ENCODE measurements at places on chromosomes 16 and 17.
A peak's percentile ranks its signal among the peaks of the same experiment; 100 is the strongest.

- DNase-seq, result no peak
These were observed 100.2 kb downstream of the KATNIP start for GRCh38 chr16:27650073-27650701.

DNA sequence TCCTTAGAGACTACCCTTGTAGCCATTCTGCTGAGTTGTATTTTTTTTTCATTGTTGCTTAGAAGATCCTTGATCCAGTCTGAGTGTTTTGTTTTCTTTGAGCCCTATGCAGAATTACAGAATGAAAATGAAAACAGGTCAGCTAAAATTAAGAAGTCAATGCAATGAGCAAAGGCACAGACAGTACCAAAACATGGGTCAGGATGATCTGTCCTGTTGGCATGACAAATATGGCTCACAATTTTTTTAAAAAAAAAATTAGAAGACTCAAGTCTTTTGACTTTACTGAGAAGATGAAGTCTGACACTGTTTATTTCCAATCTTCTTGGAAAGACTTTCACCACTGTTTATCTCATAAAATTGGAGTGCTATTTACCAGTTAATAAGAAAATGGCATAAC is 32.4 kb downstream of the KCNJ16 start:
- DNase-seq, result no peak

DNA sequence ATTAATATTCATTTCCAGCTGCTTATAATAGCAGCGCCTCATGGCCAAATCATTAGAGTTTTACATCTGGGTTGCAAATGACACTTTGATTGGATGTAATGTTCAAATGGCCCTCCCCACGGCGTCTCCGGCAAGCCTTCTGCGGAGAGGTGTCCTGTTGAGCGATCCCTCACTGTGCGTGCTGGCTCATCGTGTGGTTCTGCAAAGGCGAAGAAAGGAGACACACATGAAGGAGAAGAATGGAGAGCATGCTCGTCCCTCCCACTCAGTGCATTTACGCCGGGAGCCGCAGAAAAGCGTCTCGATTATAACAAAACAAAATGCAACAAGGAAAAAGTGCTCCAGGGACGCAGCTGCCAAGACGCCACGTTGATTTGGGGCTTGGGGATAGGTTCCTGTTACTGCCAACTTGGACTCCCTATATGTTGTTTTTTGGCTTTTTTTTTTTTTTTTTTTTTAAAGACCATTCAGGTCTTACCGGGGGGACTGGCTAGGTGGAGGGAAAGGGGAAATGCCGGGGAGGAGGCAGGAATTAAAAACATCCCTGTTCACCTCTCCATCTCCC is 117.6 kb downstream of the C16orf78 start:
- DNase-seq, result no peak

DNA sequence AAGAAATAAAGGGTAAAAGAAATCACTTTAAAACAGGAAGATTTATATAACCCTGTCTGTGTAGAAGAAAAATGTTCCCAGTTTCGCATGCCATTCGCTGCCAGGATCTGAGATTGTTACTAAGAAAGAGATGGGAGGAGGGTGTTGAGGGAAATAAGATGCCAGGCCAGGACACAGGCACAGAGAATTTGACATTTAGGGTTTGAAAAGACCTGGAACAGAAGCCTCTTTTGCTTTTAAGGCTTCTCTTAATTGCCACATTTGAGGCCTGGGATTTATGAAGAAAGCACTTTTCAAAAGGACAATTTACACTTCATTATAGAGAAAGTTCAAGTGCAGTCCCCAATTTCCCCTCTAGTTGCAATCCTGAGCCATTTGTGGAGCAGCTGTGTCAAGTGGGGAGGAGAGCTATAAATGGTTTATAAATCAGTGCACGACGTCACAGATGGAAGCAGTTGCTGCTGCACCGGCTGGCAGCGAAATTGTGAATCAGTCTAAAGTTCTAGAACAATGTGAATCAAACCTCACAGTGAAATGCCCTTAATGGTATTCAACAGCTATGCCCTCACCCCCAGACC is 26.5 kb upstream of the C16orf87 start:
- peak; percentile 87 for DNase-seq

DNA sequence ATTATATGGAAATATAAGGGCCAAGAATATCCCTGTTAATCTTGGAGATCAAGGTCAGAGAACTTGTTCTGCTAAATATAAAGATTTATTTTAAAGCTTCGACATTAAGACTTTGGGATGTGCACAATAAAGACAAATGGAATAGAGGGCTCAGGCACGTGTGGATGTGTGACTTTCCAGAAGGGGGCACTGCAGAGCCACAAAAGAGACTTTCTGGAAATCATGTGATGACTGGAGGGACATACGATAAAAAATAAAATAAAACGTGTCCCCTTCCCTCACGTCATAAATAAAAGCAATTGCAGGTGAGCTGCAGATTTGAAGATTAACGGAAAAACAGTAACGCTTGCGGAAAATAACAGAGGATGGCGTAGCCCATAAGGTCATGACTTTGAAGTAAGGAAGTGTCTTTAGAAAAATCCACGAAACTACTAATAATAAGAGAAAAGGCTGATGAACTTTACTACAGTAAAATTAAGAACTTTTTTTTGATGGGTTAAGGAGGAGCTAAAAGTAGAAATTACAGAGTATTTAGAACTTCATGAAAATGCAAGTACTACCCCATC is 9.4 kb upstream of the ENGASE start:
- no peak for DNase-seq

- no peak for DNase-seq
These were observed 1.8 kb downstream of the KRT23 start for GRCh38 chr17:40935624-40936023.

DNA sequence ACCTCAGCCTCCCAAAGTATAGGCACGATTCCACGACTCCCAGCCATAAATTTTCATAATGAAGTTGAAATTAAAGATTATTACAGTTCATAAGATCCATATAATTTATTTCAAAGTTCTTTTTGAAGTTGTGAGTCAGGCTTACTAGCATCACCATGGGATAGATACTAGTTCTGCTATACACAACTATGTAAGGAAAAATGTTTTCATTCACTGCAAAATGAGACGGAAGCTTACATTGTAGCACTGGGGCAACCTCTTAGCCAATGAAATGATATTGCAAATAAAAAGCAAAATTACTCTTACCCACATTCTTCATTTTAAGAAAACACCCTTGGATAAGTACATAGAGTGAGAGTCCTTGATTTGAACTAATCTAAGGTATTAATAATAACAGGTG is 18.8 kb upstream of the MARCHF10 start:
- no peak for DNase-seq

GRCh38 chr17:45147581-45148182 is 593 bp upstream of the HEXIM1 start:
- DNase-seq, result peak; percentile 91

DNA sequence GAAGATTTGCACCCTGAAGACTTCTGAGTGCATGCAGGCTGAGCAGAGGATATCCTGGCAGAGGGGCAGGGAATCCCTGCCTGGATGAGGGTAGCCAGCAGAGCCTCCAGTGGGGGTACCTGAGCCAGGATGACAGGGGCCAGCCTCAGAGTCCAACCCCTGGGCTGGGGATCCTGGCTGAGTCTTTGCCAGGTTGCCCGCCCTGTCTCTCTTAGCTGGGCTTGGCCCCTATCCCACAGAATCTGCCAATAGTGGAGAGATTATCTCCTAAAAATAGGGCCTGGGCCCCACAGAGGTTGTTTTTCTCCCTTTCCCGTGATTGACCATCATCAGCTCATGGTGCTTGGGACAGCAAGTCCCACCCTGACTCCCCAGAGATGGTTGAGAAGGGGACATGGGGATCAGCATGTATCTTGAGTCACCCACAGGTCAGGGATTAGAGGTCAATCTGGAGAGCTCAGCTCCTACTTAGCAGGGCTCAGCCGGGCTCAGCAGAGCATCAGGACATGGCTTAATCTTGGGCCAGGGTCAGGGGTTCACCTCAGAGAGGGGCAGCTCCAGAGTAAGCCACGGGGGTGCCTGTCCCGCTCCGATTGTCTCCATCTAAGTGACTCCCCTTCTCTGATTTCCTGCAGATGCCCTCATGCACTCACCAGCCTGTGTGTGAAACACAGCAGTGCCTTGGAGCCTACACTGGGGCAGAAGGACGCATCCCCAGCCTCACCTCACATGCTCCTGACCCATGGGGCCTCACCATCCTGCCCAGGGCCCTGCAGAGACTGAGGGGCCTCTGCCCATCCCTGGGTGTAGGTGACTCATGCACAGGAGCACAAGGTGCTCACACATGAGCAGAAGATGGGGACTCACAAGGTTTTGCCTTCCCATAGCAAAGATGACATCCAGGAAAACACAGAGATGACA is 11.5 kb downstream of the CDH16 start:
- no peak for DNase-seq

DNA sequence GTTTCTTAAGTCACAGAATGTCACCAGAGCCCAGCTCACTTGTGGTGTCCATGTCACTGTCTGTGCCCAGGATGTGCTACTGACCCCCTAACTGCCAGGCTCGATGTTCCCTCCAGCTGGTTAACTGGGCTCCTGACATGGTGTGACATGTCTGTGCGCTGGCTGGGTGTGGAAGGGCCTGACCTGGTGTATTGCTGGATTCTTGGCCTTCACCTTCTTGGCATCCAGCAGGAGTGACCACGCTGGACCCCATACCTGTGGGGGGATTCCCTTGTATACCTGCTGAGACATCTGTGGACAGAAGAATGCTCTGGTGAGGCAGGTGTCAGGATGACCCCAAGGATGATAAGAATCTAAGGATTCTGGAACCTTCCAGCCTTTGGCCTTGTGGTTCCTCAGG is 1690.1 kb downstream of the TP53TG3F start:
- no peak for DNase-seq

GRCh38 chr16:11175106-11175786 is 80.8 kb downstream of the SOCS1 start:
- DNase-seq, result no peak

- no peak for DNase-seq
These were observed 89.6 kb downstream of the CDC27 start for GRCh38 chr17:47099451-47099986.

DNA sequence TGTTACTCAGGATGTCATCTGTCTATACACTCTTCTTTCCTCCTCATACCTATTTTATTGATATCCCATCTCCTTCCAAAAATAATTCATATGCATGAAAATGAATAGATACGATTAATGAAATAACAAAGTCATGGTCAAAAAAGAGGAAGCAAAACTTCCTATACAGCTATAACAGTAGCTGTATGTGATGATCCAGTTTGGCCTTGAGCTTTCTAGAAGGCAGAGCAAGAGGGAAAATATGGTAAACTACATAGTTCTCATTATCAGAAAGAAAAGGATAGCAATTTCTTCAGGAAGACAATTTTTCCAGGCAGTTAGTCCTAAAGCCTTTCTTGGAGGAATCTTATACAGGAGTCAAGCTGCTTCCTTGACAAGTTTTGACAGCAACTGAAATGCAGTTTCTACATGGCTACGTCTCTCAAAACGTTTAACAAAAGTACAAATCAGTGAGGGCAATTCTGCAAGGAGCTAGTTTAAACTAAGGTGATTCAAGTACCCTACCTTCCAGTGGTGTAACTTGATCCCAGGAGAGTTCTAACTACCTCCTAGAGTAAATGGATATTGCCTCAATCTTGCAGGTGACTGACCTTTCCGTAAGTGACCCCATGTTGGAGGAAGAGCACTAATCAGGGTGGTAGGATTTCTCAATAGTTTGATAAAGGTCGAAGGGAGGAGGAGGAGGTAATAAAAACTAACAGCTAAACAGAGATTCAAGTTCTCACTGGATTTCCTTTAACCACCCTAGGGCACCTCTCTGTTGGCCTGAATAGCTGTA is 1.0 kb downstream of the SPAG5 start:
- no peak for DNase-seq

DNA sequence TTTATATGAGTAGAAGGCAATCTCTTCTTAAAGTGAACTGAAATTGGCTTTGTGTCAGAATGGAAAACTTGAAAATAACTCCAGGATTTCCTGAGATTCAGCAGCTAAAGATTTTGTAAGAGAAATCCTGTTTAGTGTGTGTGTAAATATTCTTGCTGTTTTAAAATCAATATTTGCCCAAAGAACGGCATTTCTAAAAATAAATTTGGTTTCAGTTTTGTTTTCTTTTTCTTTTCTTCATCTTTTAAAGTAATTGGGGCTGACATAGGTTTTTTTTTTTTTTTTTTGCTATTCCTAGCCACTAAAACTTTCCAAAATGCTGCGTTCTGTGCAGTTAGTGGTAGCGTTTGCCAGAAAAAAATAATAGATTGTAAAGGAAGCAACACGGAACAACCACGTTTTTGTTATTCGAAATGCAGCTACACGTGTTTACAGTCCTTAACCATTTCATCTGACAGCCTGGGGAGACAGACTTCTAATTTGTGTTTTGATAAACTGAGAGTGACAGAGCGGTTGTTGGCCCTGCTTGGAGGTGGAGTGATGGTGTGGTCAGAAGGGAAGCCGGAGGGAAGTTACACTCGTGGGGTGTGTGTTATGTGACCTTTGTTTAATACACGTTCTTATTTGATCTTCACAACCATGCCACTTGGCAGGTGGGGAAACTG is 21.6 kb upstream of the SMPD3 start:
- no peak for DNase-seq

DNA sequence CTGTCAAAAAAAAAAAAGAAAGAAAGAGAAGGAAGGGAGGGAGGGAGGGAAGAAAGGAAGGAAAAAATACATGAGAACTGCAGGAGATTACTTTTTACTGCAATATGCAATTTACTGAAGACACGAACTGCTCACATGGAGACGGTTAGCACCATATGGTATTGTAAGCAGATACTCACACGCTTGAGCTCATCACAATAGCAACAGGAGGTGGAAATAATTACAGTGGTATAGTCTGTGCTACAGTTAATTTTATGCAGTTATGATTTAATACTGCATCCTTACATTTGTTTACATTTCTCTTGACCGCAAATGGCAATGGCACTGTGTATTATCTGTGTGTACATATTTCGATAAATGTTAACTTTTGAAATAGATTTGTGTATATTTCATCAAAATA is 21.4 kb upstream of the SLC46A1 start:
- DNase-seq, result peak; percentile 54

GRCh38 chr17:39114723-39115122 is 36.7 kb downstream of the PLXDC1 start:
- no peak for DNase-seq

- DNase-seq, result peak; percentile 86
These were observed 93.8 kb upstream of the PLEKHM1 start for GRCh38 chr17:45584092-45585036.

GRCh38 chr16:49652456-49653172 is 203.3 kb downstream of the ZNF423 start:
- DNase-seq, result no peak

- DNase-seq, result no peak
These were observed 10.2 kb downstream of the PITPNM3 start for GRCh38 chr17:6546069-6546718.

DNA sequence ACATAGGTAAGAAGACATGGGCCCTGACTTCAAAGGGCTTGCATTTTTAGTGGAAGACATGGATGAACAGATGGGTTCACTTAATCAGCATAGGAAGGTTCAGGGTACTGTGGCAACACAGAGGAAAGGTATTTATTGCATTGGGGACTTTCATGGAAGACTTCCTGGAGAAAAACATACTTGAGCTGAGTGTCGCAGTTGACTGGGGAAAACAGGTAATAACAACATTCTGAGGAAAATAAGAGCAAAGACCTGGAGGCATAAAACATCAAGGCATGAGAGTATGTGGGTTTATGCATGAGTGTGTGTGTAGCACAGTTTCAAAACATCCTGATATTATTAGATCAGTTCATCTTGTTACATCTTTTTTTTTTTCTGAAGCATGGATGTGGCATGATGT is 82.7 kb downstream of the MAP2K6 start:
- DNase-seq, result no peak

GRCh38 chr17:18981642-18982424 is 22.7 kb downstream of the FAM83G start:
- DNase-seq, result no peak

- no peak for DNase-seq
These were observed 10.1 kb downstream of the C16orf90 start for GRCh38 chr16:3485097-3485745.
